ENCODE measurements at places on chromosomes 1 and 21. TPM values are rescaled to one million over a fixed set of nuclear protein-coding genes. Genes with fewer than 3 reads are reported as not detected.

GRCh38 chr1:93253516-93253915 lies 73.0 kb downstream of the CCDC18 start:
- no peak overlapping the region for H3K27ac ChIP-seq
- H3K4me1 ChIP-seq, result no peaks in the 10 kb centered on the region
- H3K27me3 ChIP-seq, result no peaks in the 10 kb centered on the region
- DNase-seq, result no peak
- no peak overlapping the region for H3K4me3 ChIP-seq

DNA sequence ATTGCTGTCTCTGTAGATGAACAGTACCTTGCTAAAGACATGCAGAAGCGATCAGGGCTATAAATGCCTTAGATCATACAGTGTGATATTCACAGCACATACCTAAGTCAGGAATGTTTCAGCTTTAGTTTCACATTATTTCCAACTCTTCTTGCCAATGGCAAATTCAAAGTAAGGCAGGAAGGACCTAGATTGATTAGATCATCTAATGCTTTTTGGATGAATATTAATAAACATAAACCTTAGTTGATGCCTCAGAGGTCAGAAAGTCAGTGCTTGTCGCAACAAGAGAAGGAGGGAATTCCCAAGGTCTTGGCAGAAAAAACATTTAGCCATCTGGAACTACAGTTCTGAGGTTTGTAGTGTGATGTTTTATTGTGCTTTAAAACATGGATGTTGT lies 122.3 kb downstream of the TNFSF18 start:
- no peak for DNase-seq
- H3K27ac ChIP-seq, result no peak overlapping the region
- no peak overlapping the region for H3K4me3 ChIP-seq
- peaks cover 16% of the 10 kb centered on the region for H3K4me1 ChIP-seq
- no peaks in the 10 kb centered on the region for H3K36me3 ChIP-seq

DNA sequence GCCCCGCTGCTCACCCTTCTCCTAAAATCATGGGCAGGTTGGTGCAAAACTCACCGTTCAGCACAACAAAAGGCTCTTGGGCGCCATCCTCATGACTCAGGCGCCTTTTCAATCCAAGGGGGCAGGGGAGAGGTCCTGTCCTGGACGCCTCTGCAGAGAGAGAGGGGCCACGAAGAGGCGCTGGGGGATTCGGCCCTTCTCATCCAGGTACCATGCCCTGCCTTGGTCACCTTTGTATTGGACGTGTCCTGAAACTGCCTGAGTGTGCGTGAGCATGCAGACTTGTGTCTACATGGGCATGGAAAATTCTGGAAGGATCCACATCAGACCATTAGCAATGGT lies 53.5 kb downstream of the SLC37A1 start:
- peaks cover 6% of the 10 kb centered on the region for H3K4me1 ChIP-seq
- H3K27me3 ChIP-seq, result no peaks in the 10 kb centered on the region
- no peak overlapping the region for H3K27ac ChIP-seq
- H3K36me3 ChIP-seq, result peaks cover 39% of the 10 kb centered on the region
- DNase-seq, result no peak
- H3K4me3 ChIP-seq, result no peak overlapping the region

Gene RPE65
- total RNA-seq, result not detected

GRCh38 chr1:235866205-235866912 lies at the start of gene LYST:
TSS of gene LYST (minus strand) at chr1:235866906. CDS start at chr1:235830417, 36,489 bp downstream.
- H3K27ac ChIP-seq, result peak within 1 kb of the TSS; percentile 98
- peak within 1 kb of the TSS; percentile 95 for H3K4me3 ChIP-seq
- peaks cover 4% of the 10 kb centered on the region for H3K27me3 ChIP-seq

DNA sequence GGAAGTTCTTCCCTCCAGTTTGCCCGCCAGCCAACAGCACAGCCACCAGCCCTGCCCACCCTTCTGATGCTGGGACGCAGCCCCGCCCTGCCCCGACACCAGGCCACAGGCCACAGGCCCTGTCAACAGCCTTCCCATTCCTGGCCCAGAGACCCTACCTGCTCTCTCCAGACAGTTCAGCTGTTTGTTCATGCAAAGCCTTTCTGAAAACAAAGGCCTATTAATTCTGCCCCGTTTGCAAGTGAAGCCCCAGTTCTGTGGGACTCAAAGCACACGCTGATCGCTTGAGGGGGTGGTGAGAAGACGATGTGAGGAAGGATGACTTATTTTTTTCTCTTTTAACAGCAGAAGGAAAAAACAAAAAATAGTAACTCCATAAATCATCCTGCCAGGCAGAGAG lies 55.4 kb upstream of the KIF26B start:
- H3K27me3 ChIP-seq, result peaks cover 7% of the 10 kb centered on the region
- H3K4me3 ChIP-seq, result no peak overlapping the region
- DNase-seq, result no peak
- H3K4me1 ChIP-seq, result no peaks in the 10 kb centered on the region
- no peak overlapping the region for H3K27ac ChIP-seq
- H3K36me3 ChIP-seq, result peaks cover 7% of the 10 kb centered on the region

Gene PTAFR
- 0.27 TPM for total RNA-seq

- H3K36me3 ChIP-seq, result no peaks in the 10 kb centered on the region
- peak overlapping the region; percentile 66 for H3K4me3 ChIP-seq
- no peak for DNase-seq
- peaks cover 5% of the 10 kb centered on the region for H3K4me1 ChIP-seq
- H3K27ac ChIP-seq, result no peak overlapping the region
Measured at GRCh38 chr1:54981466-54981865, 1.0 kb downstream of the TMEM61 start.

Gene GLMN
- total RNA-seq, result 19.6 TPM

Gene LCE6A
- total RNA-seq, result not detected

Gene MR1
- total RNA-seq, result 0.64 TPM

- DNase-seq, result no peak
- no peak overlapping the region for H3K27ac ChIP-seq
- peaks cover 9% of the 10 kb centered on the region for H3K4me1 ChIP-seq
- peaks cover 4% of the 10 kb centered on the region for H3K27me3 ChIP-seq
- no peak overlapping the region for H3K4me3 ChIP-seq
- H3K36me3 ChIP-seq, result peaks cover 2% of the 10 kb centered on the region
Measured at GRCh38 chr21:34362136-34362444, 1.7 kb upstream of the KCNE2 start.

DNA sequence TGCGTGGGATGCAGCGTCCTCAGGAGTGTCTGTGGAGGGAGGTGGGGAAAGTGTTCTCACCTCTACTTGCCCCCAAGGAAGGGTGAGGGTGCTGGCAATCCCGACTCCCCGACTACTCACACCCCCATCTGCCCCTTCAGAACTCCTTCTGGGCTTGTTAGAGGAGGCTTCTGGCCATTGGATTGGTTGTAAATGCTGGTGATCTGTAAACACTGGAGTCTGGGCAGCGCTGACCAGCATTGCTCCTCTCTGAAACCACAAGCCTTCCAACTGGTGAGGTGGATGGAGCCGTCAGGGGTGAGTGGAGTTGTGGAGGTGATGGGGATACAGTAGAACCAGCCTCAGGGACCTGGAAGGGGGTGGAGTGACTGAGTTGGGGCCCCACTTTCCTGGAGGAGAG lies 59.3 kb downstream of the NKAIN1 start:
- peaks cover 2% of the 10 kb centered on the region for H3K36me3 ChIP-seq
- no peak for DNase-seq

GRCh38 chr1:27136998-27137542 lies 17.9 kb downstream of the SLC9A1 start:
- no peak overlapping the region for H3K4me3 ChIP-seq
- DNase-seq, result no peak

Gene PKN2
- 67.8 TPM for total RNA-seq

DNA sequence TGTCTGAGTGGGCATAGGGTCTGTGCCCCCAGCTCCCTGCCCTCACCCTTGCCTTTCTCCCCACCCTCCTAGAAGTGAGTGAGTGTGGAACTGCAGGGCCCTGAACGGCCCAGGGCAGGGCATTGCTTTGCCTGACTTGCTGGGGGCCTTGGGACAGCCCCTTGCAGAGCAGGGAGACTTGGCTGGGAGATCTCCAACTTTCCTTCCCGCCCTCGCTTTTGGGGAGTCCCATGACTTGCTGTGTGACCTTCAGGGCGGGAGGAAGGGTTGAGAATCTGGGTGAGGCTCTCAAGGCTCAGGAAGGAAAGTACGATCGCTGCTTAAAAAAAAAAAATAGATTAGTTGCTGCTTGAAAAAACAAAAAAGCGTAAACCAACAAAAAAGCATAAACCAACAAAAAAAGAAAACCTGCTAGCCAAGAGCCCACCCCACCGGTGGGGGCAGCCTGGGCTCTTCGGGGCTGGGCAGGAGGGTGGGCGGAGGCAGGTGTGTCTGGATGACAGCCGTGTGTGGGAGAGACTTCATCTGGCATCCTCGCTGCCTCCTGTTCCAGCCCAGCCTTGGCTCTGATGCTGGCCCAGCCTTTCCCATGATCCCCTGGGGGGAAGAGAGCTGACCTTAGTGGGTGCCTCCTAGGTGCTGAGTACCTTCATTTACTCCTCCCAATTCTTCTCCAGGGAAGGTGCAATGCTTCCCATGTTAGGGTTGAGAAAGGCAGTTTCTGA lies 6.5 kb downstream of the NBL1 start:
- peaks cover 1% of the 10 kb centered on the region for H3K4me1 ChIP-seq
- no peak for DNase-seq
- peaks cover 22% of the 10 kb centered on the region for H3K27me3 ChIP-seq
- no peak overlapping the region for H3K27ac ChIP-seq

Gene FLG2
- total RNA-seq, result not detected

- DNase-seq, result no peak
- H3K36me3 ChIP-seq, result peaks cover 33% of the 10 kb centered on the region
- peaks cover 5% of the 10 kb centered on the region for H3K4me1 ChIP-seq
- no peak overlapping the region for H3K27ac ChIP-seq
Measured at GRCh38 chr1:243294723-243295121, 38.9 kb downstream of the SDCCAG8 start.

DNA sequence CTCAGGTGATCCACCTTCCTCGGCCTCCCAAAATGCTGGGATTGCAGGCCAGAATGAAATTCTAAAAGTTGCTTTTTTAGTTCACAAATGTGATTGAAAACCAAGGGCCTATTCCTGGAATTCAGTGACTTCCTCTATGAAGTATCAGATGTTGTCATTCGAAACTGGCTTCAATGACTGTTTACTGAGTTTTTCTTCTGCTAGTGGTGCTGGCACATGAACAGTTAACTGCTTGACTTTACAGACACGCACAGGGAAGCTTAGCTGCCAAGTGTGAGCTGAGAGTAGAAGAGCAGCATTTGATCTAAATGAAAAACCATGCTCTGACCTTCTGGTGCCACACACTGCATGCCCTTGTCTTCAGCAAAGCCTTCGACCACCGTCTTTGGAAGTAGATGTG lies 32.8 kb upstream of the AJAP1 start:
- peaks cover 4% of the 10 kb centered on the region for H3K27me3 ChIP-seq
- no peaks in the 10 kb centered on the region for H3K36me3 ChIP-seq
- H3K27ac ChIP-seq, result no peak overlapping the region
- no peak overlapping the region for H3K4me3 ChIP-seq

DNA sequence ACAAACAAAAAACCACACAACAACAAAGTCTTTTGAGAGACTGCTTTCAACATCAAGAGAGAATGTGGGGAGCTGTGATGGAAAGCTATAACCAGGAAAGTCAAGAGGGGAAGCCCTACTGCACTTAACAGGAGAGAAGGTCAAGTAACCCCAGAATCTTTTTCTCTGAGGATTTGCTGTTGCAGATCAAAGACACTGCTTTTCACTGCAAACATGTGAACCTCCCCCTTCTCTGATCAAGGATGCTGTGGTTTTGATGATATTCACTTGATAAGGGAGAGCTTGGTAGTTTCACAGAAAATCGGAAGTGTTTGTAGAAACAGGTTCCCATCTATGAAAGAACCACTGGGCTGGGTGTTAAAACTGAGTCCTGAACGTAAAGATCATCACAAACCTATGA lies 4.8 kb downstream of the ETV3 start:
- peaks cover 31% of the 10 kb centered on the region for H3K4me1 ChIP-seq
- H3K27ac ChIP-seq, result no peak overlapping the region
- H3K27me3 ChIP-seq, result no peaks in the 10 kb centered on the region
- no peak for DNase-seq

- DNase-seq, result no peak
- no peaks in the 10 kb centered on the region for H3K27me3 ChIP-seq
- no peak overlapping the region for H3K4me3 ChIP-seq
- no peak overlapping the region for H3K27ac ChIP-seq
Measured at GRCh38 chr1:54311506-54311905, 94.7 kb downstream of the SSBP3 start.

GRCh38 chr1:44664730-44665370 lies 9.4 kb downstream of the TMEM53 start:
- H3K36me3 ChIP-seq, result no peaks in the 10 kb centered on the region
- H3K27ac ChIP-seq, result peak overlapping the region; percentile 3

Gene AMY1B
- not detected for total RNA-seq

DNA sequence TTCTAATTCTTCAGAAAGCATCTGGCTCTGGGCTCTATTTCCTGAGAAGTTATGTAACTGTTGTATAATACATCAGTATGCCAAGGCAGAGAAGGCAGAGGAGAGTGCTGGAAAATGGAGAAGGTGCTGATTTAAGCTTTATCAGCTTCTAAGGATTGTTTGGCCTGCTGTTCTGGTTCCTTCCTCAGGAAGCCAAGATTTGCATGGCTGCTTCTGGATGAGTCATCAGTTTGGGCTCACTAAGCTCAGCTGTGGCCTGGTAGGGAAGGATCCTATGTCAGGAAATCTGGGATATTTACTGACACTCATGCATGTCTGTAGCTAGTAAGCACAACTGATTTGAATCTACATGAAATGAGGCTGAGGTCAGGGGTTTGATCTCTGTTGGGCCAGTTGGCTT lies 73.2 kb upstream of the ADGRL4 start:
- DNase-seq, result no peak
- H3K27me3 ChIP-seq, result no peaks in the 10 kb centered on the region
- H3K4me3 ChIP-seq, result no peak overlapping the region
- no peaks in the 10 kb centered on the region for H3K36me3 ChIP-seq
- H3K27ac ChIP-seq, result no peak overlapping the region

GRCh38 chr1:88519156-88519555 lies 164.9 kb upstream of the PKN2 start:
- DNase-seq, result no peak
- peak overlapping the region; percentile 7 for H3K27ac ChIP-seq
- no peak overlapping the region for H3K4me3 ChIP-seq
- H3K27me3 ChIP-seq, result no peaks in the 10 kb centered on the region
- no peaks in the 10 kb centered on the region for H3K36me3 ChIP-seq

DNA sequence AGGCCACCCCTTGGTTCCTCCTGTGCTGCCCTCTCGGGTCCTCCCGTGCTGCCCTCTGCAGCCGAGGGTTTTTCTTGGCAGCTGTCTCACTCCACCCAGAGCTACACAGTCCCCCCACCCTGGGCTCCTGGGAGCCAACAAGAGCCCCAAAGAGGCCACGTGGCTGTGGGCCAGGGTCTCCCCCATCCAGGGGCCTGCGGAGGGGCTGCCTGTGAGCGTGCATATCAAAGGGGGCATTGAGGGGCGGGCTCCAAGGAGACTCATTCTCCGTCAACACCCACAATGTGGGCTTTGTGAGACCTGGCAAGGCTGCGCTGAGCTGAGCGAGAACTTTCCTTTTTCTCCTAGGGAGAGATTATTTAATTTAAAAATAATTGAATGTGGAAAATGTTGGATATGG lies 108.7 kb upstream of the ARHGEF16 start:
- no peaks in the 10 kb centered on the region for H3K27me3 ChIP-seq
- H3K4me3 ChIP-seq, result no peak overlapping the region
- H3K27ac ChIP-seq, result no peak overlapping the region
- DNase-seq, result no peak
- peaks cover 31% of the 10 kb centered on the region for H3K4me1 ChIP-seq

- H3K4me1 ChIP-seq, result peaks cover 6% of the 10 kb centered on the region
- H3K27ac ChIP-seq, result no peak overlapping the region
- no peak overlapping the region for H3K4me3 ChIP-seq
- H3K36me3 ChIP-seq, result no peaks in the 10 kb centered on the region
- DNase-seq, result no peak
Measured at GRCh38 chr1:20138346-20138745, 777 bp upstream of the PLA2G2F start.

All from progenitor cell of endocrine pancreas (in vitro differentiated cells).